ENCODE measurements at places on chromosomes 16 and 17.

GRCh38 chr17:28811651-28812090 lies 30.9 kb downstream of the FAM222B start:
- DNase-seq = no peak

- no peak for DNase-seq
Observed at GRCh38 chr16:82506692-82507670, 119.8 kb upstream of the CDH13 start.

GRCh38 chr17:8654822-8655221 lies 24.3 kb upstream of the MYH10 start:
- DNase-seq = no peak

DNA sequence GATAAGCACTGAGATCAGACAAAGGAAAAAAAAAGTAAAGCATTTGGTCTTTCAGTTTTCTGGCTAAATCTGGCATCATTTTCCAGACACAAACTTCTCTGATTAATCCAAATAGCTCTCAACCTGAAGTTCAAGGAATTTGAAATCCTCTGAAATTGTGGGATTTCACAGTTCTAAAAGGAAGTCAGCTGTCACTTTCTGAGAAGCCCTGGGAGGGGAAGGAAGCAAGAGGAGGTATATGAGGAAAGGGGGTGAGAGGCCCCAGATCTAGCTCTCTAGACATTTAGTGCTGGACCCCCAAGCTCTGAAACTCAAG lies 17.5 kb upstream of the HOXB9 start:
- DNase-seq = no peak

DNA sequence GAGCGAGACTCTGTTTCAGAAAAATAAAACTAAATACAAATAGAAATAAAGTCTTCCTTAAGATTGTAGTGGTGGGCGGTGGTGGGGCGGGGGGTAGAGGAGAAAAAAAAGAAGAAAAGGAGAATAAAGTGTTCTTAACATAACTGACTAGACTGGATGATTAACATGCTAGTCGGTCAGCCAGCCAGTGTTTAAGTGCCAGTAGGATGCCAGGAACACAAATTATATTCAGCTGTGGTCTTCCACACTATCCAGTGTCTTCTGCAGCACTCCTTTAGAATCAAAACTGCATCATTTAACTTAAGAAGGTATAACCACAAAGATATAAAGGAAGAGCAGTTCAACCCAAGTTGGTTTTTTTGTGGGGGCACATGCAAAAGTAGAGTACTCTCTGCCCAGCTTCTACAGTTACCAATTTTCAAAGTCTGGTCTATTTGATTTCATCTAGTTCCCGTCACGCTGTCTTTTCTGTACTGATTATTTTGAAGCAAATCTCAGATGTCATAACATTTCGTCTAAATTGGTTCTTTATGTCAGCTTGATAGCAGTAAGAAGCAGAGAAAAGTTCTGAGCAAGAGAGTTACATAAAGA lies 15.8 kb downstream of the HEATR3 start:
- no peak for DNase-seq

DNA sequence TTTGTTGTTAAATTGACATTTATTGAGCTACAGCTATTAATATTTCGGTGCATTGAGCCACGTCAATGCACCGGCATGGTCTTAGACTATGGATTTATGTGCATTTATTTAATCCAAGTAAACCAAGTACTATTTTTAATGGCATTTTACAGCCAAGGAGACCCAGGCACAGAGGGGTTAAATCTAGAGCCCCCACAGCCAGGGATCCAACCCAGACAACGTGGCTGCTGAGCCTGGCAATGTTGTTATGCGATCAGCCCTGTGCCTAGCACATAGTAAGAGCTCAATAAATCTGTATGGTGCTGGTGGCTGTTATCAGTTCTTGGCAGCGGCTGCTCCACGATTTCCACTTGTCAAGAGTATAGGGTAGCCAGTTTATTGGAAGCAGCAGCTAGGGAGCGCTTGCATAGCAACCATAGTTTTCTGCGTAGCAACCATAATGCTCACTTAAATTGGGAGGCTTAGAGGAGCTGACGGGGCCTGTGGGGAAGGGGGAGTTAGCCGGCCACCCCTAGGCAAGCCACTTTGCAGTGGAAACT lies 541 bp upstream of the RBBP6 start:
- no peak for DNase-seq

GRCh38 chr17:79609673-79610645 lies 892 bp downstream of the RBFOX3 start:
- DNase-seq = no peak

DNA sequence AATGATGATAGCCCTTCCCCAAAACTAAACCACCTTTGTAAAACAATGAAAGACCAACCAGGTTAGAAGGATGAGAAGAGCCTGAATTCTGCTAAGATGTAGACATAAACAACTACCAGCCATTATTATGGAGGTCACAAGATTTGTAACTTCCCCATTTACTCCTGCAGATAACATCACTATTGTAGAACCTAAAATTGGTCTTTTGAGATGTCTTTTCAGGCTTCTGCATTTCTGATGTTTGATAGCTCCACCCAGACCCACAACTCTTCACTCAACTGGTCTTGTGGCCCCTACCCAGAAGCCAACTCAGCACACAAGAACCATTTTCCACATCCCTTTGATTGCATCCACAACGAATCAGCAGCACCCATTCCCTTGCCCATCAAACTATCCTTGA lies 100.8 kb downstream of the TMEM132E start:
- DNase-seq = no peak

DNA sequence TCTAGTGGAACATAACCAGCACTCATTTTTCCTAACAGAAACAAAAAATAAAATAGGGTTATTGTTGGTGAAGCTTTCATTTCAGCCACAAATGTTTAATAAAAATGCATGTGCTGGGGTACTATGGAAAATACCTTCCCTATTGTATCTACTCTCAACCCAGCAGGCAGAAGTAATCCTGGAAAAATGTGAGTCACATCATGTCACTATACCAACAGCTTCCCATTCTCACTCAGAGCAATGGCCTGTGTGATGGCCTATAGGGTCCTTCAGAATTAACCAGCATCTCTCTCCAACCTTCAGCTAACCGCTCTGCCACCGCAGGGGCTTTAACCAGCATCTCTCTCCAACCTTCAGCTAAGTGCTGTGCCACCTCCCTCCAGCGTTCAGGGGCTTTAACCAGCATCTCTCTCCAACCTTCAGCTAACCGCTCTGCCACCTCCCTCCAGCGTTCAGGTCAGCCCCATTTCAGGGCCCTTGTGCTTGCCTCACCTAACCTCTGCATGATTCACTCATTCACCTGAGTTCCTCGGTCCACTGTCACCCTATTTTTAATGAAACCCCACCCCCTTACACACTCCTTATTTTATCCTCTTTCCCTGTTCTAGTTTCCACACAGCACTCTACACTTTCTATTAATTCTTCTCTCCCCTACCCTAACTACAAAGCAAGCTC lies 34.0 kb downstream of the UBE2G1 start:
- DNase-seq = no peak
